Activated CD8-positive, alpha-beta memory T cell treated with anti-CD3 and anti-CD28 coated beads for 4 hours (primary cell): ENCODE measurements at places on chromosomes 11 and 22.

GRCh38 chr11:67489885-67490726 is 7.3 kb downstream of the AIP start:
- no peak for DNase-seq

GRCh38 chr11:44862558-44863101 is 88.1 kb downstream of the TP53I11 start:
- no peak for DNase-seq

DNA sequence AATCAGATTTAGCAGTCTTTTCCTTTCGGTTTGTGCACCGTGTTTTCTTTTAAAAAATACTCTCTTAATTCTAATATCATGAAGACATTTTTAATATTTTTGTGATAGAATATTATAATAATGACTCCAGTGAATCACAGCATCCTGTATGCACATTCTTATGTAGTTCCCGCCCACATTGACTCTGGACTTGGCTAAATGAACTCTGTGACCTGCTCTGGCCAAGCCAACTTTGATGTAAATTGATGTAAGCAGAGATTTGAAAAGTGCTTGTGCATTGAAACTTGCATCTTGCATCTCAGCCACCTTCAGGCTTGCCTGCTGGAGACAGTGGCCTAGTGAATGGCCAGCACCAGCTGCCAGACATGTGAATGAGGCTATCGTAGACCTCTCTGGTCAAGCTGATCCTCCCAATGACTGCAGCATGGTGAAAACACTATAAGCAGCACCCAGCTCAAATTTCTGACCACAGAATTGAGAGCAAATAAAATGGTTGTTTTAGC is 29.2 kb upstream of the PGM2L1 start:
- DNase-seq: no peak

- DNase-seq: no peak
Observed at GRCh38 chr22:46175631-46176030, 25.3 kb downstream of the PPARA start.

GRCh38 chr22:38941488-38941987 is 15.9 kb upstream of the APOBEC3A start:
- peak; percentile 66 for DNase-seq

DNA sequence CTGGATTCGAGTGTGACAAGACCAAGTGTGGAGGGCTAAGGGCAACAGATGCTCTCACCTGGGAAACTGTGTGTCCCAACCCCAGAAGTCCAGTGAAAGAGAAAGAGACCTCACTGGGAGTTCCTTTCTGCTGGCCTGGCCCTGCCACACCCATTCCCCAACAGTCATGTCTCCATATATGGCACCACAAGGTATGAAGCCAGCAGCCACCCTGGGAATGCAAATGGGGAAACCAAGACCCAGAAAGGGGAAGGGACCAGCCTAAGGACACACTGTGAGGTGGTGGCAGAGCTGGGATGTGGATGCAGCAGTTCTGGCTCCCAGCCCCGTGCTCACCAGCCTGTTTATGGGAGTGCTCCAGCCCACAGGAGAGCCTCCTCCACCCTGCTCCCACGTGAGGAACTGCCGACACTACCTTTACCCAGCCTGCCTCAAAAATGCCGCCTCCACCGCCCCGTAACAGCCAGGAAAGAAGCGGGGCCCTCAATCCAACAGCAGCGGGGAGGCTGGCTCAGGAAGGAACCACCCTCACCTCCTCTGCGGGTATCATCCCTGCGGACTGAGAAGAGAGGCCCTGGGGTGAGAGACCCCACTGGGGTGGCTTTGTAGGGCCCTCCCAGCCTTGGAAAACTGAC is 12.6 kb downstream of the LMO1 start:
- DNase-seq: no peak

GRCh38 chr22:49525801-49526535 is 301.7 kb downstream of the BRD1 start:
- no peak for DNase-seq

DNA sequence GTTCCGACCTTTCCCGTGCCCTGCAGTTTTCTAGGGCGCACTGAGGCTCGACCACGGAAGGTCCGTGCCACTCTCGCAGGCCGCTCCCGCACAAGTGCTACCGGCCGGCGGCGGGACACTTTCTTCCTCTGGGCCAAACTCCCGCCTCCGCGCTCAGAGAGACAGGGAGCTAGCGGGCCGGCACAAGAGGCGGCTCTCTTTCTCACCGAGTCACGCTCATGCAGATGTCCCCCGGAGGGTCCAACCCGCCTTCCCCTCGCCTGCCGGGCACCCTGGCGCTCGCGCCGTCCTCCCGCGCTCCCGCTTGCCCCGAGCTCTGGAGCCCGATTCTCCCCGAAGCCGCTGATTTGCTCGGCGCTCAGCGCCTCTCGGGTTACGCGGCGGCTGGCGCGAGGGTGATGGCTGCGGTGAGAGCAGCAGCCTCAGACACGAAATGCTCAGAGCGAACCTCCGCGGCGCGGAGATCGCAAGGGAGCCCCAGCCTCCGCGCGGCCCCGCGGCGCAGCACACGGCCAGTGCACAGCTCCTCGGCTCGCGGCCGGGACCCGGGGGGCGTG is 1.0 kb downstream of the LMO1 start:
- no peak for DNase-seq

- no peak for DNase-seq
Observed at GRCh38 chr11:31535479-31535878, 25.9 kb downstream of the ELP4 start.

DNA sequence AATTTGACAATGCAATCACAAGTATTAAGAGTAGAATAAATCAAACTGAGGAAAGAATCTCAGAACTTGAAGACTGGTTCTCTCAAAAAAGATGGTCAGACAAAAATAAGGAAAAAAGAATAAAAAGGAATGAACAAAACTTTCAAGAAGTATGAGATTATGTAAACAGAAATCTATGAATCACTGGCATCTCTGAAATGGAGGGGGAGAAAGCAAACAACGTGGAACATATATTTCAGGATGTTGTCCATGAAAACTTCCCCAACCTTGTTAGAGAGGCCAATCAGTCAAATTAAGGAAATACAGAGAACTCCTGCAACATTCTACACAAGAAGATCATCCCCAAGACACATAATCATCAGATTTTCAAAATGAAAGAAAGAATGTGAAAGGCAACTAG is 235.7 kb downstream of the SBF2 start:
- DNase-seq: no peak

DNA sequence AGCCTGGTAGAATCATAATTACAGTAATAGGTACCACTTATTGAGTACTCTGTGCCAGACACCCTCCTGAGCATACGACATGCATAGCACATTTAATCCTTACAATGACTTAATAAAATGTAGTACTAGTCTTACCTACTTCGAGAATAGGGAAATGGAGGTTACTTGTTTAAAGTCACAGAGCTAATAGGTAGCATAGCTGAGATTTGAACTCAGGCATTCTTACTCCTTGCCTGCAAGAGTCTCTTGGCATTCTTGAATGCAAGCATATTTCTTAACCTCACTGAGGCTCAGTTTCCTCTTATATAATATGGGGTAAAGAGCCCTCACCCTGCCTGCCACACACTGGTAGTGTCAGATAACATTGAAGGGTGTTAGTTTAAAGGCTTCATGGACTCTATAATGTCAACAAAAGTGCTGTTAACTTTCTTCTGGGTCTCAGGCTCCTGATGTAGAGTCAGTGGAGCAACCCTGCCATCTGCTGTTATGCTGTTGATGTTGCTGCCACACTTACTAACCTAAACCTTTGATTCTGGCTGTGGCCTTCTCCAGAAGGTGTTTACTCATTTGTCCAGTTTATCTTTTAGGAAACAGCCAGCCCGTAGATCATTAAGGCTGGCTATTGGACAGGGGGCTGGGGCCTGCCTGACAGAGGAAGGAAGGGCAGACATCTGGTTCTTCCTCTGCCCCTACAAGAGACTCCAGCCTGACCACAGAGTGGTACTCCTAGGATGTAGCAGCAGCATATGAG is 18.9 kb downstream of the LIMK2 start:
- peak; percentile 13 for DNase-seq

DNA sequence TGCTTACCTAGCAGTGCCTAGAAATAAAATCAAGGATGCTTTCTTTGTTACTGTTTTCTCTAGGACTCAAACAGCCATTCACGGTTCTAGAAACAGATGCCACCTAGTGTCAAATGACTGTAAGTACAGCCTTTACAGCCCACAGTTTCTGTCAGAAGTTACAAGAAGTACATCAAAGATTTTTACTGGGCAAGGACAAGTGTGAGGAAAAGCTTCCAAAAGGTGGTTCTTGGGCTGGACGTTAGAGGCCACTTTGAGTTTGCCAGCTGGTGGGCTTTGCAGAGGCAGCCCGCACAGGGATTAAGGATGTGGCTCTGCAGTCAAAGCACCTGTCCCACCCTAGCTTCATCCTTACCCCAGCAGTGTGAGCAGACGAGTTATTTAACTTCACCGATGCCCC is 6.9 kb downstream of the KMT5B start:
- no peak for DNase-seq

- DNase-seq: no peak
Observed at GRCh38 chr11:30861531-30861930, 275.4 kb upstream of the MPPED2 start.

GRCh38 chr22:19959043-19959586 is 17.5 kb upstream of the TXNRD2 start:
- no peak for DNase-seq

DNA sequence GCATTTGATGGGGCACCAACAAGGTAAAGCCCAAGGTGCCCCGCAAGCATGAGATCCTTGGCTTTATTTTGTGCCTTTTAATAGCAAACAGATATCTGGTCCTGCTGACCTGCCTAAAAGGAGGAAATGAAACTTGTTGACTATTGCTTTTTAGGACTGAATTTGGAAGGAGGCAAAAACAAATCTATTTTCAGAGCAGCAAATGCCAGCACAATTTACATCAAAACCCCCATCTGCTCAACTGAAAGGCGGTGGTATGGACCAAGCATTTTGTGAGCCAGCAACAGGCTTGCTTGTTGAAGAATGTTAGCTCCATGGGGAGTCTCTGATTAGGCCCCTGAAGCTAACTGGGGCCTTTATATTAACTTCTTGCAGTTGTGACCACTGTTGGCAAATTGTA is 192.6 kb upstream of the E2F8 start:
- no peak for DNase-seq
